ENCODE measurements at places on chromosomes 1 and 21.

GRCh38 chr1:78792756-78793155, 143.1 kb downstream of the IFI44 start:
- no peak for DNase-seq

GRCh38 chr1:116878804-116879477, 30.8 kb upstream of the PTGFRN start:
- DNase-seq = peak; percentile 71

DNA sequence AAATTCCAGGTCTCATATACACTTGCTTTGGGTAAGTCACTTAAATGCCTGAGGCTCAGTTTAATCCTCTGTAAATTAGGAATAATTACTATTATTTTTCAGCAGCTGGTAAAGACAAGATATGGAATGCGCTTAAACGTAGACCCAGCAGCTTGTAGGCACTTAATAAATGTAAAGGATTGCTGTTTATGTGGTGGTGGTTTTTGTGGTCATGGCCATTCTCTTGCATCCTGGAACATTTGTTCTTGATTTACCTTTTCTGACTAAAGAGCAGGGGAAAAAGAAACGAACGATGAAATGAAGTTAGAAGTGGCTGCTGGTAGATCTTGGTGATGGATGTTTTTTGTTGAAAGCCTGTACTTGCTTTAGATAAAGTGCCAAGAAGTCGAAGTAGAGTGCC, 195.0 kb upstream of the FOXD3 start:
- DNase-seq = no peak

DNA sequence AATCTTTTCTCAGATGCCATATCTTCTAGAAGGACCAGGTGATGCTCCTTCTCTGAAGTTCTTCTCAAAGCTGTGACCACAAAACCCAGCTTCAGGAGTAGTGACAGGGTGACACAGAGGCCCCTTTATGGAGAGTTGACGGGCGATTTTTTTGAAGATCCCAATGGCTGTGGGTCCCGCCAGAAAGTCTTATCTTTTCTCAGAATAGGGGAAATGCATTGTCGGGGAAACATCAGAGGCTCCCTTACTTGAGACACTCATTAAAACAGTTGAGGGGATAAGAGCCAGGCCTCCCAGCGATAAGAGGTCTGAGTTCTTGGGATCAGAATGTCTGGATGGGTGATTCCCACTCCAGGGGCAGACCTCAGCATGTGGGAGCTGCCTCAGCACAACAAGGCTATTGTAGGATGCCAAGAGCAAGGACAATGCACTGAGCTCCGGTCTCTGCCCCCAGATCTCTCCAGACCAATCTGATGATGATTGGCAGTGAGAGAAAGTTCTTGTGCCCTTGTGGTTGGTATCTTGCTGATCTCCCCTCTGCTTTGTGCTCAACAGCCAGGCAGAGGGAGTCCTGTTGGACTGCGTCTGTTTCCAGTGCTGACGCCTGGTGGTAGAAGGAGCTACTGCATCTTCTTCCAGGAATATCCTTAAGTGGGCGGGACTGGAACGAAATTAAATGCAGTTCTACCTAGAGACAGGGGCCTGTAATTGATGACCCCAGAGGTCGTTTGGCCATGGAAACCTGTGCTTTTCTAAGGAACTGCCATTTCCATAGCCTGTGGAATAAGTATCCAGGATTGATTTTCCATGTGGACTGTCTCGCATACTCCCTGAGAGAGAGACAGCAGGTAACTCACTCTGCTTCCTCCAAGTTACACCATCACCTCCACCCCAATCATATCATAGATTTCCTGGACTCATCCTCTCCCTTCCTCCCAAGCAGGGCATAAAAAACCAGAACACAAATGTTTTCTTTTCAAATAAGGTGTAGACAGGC, 6.8 kb upstream of the ACKR1 start:
- peak; percentile 80 for DNase-seq

- no peak for DNase-seq
Measured at GRCh38 chr1:210129092-210129491, 103.5 kb upstream of the SERTAD4 start.

DNA sequence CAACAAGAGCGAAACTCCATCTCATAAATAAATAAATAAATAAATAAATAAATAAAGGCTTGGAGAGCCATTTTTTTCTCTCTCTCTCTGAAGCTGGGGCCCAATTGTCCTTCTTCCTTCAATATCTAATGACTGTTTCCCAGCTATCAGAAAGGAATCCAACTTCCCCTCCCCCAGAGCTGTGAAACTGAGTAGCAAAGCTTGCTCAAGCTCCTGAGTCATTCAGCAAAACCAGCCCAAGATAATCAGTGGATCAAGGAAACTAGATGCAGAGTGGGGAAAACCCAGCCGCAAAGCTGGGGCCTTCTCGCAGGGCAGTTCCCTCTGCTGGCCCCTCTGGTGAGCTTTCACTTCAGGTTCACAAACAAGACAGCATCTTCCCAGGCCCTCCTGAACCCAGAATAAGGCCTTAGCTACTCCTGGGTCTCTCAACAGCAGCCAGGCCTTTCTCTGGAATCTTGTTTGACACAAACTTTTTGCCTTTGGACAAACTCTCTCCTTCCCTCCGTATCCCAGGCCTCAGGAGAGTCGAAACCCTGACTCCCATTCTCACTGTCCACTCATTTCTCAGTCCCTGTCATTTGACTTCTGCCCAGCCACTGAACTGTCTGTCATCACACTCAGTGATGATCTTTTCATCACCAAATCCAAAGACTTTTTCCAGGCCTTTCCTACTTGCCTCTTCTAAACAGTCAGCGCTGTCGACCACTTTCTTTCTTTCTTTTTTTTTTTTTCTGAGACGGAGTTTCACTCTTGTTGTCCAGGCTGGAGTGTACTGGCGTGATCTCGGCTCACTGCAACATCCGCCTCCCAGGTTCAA, 18.0 kb upstream of the PTP4A2 start:
- no peak for DNase-seq

- DNase-seq = no peak
Measured at GRCh38 chr1:18496056-18496455, 15.3 kb downstream of the KLHDC7A start.

- no peak for DNase-seq
Measured at GRCh38 chr1:95058974-95059373, 13.8 kb downstream of the ALG14 start.

- DNase-seq = peak; percentile 58
Measured at GRCh38 chr1:202709276-202710041, 795 bp downstream of the SYT2 start.

DNA sequence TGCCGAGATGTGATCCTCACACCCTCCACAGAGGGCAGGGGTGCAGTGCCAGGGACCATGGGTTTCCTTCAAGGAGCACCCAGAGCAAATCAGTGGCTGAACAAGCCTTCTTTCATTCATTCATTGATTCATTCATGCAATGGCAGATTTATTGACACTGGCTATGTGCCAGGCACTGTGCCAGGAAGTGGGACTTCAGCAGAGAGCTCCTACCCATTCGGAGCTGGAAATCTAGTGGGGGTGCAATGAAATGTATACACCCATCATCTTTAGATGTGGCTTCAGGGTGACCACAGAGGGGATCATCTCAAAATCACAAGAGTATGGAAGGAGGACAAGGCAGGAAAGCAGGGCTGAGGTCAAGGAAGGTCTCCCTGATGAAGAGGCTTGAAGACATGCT, 18.9 kb downstream of the SLC6A9 start:
- no peak for DNase-seq

DNA sequence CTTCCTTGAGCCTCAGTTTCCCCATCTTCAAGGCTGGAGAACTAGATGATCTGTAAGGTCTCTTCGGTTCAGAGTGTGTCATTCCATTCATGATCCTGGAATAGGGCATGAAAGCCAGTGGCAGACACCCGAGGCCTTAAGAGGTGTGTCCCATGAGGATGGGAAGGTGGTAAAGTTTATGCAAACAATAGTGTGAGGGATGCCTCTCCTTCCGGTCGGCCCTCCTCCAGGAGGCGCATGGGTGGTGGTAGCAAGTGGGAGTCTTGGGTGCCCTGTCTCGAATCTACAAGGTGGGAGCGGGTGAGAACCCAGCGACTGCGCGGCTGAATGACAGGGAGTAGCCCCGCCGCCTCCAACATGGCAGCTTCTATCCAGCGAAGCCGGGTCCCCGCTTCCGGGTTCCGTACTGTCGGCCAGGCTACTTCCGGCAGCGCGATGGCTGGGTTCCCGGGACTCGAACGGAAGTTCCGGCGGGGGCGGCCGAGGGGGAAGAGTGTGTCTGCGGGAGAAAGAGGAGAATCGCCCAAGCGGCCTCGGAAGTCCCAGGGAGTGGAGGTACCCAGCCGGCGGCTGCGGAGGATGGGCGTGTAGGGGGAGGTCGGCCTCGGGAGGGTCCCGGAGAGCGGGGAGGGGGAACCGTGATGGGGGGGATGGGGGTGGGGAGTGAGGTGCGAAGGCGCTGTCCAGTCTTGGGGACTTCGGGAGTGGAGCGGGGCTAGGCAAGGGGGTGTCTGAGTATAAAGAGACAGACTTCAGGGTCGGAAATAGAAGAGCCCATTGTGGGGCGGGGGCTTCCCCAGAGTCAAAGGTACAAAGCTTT, at the start of gene LYPLA2:
Gene LYPLA2 (plus strand): TSS at position 450 of the 820 bp plus-strand sequence. CDS start 1,538 bp downstream, outside the sequence.
- DNase-seq = peak; percentile 94

- DNase-seq = no peak
Measured at GRCh38 chr1:64019818-64020217, 183.6 kb upstream of the UBE2U start.
